ENCODE measurements at places on chromosomes 11 and 22.

DNA sequence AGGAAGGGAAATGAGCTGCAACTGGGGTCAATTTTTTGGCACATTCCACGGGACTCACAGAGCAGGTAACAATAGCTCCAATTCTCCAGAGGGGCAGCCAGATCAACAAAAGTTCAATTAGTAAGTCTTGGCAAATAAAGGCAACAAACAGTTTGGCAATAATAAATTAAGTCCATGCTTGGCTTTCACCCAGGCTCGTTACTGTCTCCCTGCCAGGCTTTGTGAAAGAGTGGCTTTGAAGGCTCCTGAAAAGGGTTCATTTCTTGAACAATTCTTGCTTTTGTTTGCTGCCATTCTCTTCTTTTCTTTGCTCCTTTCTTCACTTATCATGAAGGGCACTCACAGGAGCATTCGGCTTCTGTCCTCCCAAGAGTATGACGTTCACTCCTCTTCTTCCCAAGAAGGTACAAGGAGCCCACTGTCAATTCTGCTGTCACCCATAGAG is 123.3 kb downstream of the APIP start:
- DNase-seq: no peak

DNA sequence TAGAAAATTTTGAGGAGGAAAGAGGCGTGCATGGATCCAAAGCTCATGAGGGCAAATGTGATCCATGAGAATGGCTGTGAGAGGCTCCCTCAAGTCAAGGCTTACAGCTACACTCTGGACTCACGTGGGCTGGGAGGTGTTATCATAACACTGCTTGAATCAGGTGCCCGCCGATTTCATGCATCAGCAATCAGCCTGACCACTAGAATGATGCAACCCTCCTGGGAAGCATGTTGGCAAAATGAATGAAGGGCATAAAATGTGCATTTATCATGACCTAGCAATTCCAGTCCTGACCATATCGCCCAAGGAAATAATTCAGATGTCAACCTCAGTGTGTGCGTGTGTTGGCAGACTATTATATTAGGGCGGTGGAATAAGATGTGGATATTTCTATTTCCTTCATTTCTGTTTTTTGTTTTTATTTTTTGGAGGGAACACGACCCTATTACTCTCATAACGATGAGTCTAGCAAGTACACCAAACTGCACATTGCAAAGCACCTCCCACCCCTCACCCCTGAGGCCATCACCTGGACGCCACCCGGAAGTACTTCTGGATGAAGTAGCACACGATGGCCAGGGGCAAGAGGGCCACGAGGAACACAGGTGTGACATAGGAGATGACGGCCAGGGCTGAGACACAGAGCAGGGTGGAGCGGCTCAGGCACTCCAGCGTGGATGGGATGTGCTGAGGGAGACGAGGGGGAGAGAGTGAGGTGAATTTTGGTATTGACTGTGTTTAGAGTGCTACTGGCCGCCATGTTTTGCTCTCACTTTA is 15.7 kb upstream of the KCNJ11 start:
- DNase-seq: no peak

GRCh38 chr11:116226731-116227130 is 546.1 kb downstream of the BUD13 start:
- DNase-seq: no peak

DNA sequence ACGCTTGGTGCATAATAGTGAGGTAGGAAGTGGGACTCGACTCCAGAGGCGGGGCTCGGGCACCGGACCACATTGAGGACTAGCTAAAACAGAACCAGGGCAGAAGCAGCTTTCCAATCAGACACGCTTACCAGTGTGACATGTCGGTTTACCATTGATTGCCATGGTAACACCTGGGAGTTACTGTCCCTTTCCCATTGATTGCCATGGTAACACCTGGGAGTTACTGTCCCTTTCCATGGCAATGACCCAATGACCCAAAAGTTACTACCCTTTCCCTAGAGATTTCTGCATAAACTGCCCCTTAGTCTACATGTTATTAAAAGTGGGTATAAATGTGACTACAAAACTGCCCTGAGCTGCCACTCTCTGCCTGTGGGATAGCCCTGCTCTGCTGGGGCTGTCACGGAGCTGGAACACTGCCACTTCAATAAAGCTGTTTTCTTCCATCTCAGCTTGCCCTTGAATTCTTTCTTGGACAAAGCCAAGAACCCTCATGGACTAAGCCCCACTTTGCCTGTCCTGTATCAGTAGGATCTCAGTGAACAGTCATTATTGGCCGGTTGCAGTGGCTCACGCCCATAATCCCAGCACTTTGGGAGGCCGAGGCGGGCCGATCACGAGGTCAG is 77.4 kb upstream of the CRYBB3 start:
- DNase-seq: no peak

- DNase-seq: no peak
These were observed 30.5 kb upstream of the CYB5R3 start for GRCh38 chr22:42679691-42680090.

DNA sequence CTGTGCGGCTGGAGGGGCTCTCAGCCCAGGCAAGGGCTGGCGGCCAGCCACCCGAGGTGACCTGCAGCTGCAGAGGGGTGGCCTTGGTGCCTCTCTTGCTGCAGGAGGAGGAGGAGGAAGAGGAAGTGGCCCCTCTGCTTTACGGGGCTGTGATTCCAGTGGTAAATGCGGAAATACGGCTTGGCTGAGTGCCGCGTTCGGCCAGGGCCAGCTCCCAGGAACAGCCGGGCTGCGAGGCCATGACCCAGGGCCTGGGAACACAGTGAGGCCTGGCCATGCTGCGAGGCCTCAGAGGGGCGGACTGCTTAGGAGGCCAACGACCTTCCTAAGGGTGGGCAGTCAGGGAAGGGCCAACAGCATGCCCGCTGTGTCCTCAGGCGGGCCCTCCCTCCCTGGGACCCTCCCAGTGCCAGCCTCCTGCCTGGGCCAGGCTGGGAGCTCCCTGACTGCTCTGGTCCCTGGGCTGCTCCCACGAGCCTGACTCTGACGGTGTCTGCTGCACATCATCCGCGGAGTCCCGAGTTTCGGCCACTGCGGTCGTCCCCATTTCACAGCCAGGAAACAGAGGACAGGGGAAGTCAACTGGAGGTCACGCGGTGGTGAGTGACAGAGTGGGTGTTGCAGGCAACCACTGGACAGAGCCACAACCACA is 20.8 kb upstream of the PPARA start:
- no peak for DNase-seq

DNA sequence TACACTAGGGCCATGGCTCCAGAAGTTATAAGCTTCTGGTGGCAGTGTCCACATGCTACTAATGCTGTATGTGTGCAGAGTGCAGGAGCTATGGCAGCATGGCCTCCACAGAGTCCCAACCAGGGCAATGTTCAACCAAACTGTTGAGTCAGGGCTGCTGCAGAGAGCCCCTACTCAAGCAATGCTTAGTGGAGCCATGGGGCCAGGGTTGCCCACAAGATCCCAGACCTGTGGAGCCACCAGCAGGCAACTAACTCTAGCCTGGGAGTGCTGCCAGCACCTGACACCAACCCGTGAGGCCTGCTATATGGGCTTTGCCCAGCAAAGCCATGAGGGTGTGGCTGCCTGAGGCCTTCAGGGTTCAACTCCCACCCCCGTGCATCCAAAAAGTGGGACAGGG is 655.2 kb downstream of the TBC1D22A start:
- no peak for DNase-seq

GRCh38 chr11:64348383-64349024 is 8.5 kb downstream of the CCDC88B start:
- DNase-seq: no peak

DNA sequence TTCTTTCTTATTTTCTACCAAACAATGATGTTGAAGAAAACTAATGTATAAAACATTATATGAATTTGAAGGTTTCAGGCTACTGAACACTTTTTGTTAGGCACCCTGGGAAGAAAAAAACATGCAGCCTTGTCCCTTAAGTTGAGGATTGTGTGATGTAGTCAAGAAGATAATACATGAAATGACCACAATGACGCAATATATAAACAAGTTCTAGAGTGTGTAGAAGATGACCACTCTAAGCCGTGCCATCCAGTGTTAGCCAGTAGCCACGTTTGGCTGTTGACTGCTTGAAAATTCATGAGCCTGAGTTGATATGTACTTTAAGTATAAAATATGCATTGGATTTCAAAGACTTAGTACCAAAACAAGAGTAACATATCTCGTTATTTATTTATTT is 16.2 kb downstream of the SWAP70 start:
- no peak for DNase-seq

DNA sequence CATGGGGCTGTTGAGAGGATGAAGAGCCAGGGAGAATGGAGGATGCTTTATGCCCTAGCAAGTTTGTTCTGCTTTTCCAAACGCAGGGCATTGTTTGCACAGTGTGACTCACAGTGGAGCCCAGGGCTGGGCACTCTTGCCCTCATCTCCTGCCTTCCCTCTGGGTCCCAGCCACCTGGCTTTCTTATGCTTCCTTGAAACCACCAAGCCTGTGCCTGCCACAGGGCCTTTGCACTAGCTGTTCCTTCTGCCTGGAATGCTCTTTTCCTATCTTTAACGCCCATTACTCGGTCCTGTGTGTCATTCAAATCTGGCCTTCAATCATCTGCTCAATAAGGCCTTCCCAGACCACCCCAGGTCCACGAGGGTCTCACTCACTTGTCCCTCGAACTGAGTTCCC is 46.9 kb upstream of the RFPL3 start:
- no peak for DNase-seq

GRCh38 chr22:27242474-27242873 is 559.1 kb downstream of the MN1 start:
- DNase-seq: no peak

GRCh38 chr11:18540207-18541009 is 13.7 kb upstream of the TSG101 start:
- DNase-seq: no peak
